Activated naive CD8-positive, alpha-beta T cell treated with anti-CD3 and anti-CD28 coated beads for 36 hours (primary cell): ENCODE measurements at places on chromosomes 6 and 20.

DNA sequence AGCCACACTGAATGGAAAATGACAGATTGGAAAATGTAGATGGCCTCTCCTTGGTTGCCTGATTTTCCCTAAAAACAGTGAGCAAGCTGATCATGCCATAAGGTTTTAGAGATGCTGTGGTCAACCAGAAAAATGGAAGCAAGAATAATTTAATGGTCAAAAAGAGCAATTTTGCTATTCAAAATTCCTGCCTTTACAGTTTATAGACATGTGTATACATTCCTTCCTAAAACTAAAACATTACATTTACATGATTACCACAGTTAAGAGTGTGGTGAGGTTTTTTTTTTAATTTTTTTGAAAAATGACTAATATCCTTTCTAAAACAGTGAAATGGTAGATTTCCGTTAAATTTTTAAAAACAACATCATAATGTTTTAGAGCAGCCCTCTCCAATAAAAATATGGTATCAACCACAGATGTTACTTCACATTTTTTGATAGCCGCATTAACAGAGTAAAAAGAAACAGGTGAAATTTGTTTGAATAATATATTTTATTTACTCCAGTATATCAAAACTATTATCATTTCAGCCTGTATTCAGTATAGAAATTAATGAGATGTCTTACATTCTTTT, 407.0 kb upstream of the SOX4 start:
- no peak for DNase-seq

- DNase-seq = peak; percentile 63
These were observed 45.9 kb upstream of the TAB2 start for GRCh38 chr6:149271348-149272340.

- DNase-seq = no peak
These were observed 4.1 kb downstream of the SH3BGRL2 start for GRCh38 chr6:79635232-79635543.

GRCh38 chr20:44583157-44583556, 778 bp downstream of the PKIG start:
- no peak for DNase-seq

- DNase-seq = no peak
These were observed 241.9 kb upstream of the STXBP5 start for GRCh38 chr6:146962329-146962728.
